ENCODE measurements at places on chromosomes 16 and 17.

DNA sequence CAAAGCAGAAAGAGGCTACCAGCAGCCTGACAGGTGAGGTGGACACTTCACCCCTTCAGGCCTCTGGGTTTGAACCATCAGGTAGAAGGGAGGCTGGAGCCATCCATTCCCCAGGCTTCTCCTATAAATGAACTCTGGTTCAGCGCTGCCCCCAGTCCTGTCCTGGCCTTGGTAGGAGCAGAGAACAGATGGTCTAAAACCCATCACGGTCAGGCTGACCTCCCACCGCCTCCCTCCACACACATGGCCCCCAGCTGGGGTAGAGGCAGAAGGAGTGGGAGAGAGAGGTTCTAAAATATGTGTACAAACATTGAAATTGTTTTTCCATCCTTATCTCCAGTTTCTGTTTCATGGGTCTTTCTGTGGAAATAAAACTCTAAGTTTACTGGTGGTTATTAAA, 59.7 kb upstream of the DNAJA2 start:
- DNase-seq, result no peak

- DNase-seq, result no peak
Measured at GRCh38 chr16:22732400-22732799, 81.6 kb upstream of the HS3ST2 start.

DNA sequence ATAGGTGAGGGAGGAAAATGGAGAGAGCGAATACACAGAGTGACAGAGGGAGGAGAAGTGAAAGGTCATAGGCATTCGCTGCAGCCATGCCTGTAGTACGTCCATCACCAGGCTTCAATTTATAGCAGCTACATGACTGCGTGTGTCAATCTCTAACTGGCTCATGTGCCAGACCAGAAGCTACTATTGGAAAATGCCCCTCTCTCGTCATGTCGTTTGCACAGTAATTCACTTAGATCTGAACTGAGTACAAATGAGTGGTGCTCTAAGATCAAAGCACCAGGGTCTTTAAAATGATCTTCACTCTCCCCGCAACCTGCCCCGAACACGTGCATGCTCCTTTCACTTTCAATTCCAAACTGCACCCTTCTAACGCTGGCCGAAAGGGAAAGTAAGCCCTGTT, 51.3 kb downstream of the ADCY9 start:
- no peak for DNase-seq

- no peak for DNase-seq
Measured at GRCh38 chr16:81996664-81997509, 14.4 kb downstream of the SDR42E1 start.

- DNase-seq, result no peak
Measured at GRCh38 chr17:64398320-64398719, 7.7 kb upstream of the PECAM1 start.

- no peak for DNase-seq
Measured at GRCh38 chr16:86868786-86869185, 290.4 kb downstream of the FOXL1 start.

DNA sequence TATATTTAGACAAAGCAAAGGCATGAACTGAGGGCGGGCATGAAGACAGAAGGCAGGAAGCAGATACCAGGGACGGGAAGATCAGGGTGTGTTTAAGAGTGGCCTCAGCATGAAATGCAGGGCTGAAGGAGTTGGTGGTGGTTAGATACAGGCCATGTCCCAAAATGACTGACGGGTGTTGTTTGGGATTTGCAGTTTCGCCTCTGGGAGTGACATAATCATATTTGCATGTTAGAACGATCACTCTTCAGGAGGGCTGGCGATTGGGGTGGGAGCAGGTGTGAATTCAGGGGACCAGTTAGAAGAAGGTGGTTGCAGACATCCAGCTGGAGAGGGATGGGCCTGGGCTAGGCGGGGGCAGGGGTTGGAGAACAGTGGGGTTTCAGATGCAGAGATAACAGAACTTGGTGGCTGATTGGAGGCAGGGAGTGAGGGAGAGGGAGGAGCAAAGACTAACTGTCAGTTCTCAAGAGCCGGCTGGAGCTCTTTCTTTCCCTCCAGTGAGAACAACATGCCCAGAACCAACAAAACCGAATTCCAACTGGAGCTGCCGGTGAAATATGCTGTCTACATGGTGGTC, 27.2 kb upstream of the ITGAX start:
- DNase-seq, result no peak

- no peak for DNase-seq
Measured at GRCh38 chr16:82006036-82006435, 5.2 kb downstream of the SDR42E1 start.

DNA sequence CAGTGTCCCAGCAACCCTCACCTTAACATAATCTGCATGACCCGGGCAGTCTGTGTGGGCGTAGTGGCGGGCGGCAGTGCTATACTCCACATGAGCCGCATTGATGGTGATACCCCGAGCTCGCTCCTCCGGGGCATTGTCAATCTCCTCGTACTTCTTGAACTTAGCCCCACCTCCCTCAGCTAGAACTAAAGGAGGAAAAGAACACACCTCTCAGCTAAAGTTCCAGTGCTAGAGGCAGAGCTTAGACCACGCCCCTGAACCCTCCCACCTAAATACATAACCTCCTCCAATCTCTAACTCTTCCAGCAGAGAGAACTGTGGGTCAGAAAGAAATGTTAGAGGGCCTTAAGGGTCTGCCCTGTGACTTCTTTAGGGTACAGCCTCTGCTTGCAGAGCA, 855 bp downstream of the TUFM start:
- no peak for DNase-seq
